CD8-positive, alpha-beta memory T cell (primary cell): ENCODE measurements at places on chromosomes 3 and 15.

DNA sequence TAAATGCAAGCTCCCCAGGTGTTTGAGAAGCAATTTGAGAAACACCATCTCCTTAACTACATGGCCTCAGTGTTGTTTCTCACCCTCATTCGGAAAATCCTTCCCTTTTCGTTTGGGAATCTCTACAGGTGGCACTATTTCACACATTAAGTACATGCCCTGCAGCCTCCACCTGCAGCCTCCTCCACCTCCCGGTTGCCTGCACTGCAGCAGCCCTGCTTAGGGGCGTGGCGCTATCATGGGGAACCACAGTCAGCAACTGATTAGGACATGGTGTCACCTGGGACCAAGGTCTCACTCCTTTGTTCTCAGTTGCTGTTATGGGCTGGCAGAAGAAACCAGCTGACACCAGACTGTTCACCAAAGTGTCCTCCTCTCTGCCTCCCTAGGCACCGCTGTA is 11.7 kb upstream of the ZNF774 start:
- DNase-seq = no peak

DNA sequence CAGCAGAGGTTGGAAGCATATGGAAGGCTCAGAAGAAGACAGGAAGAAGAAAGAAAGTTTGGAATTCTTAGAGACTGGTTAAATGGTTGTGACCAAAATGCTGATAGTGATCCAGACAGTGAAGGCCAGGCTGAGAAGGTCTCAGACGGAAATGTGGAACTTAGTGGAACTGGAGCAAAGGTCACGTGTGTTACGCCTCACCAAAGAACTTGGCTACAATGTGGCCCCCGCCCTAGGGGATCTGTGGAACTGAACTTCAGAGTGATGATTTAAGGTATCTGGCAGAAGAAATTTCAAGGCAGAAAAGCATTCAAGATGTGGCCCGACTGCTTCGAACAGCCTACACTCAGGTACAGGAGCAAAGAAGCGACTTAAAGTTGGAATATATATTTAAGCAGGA is 83.1 kb downstream of the MYO5A start:
- DNase-seq = no peak

DNA sequence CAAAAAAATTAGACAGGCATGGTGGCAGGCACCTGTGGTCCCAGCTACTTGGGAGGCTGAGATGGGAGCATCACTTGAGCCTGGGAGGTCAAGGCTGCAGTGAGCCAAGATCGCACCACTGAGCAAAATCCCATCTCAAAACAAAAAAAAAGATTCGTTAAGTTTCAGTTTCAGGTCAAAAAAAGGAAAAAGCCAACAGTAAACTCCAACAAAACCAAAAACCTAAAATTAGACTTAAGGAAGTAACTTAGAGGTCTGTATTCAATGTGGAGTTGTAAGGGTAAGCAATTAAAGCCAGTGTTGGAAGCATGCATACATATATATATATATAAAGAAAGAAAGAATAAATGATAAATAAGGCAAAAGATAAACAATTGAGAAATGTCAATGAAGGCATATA is 11.8 kb downstream of the KPNA1 start:
- no peak for DNase-seq

DNA sequence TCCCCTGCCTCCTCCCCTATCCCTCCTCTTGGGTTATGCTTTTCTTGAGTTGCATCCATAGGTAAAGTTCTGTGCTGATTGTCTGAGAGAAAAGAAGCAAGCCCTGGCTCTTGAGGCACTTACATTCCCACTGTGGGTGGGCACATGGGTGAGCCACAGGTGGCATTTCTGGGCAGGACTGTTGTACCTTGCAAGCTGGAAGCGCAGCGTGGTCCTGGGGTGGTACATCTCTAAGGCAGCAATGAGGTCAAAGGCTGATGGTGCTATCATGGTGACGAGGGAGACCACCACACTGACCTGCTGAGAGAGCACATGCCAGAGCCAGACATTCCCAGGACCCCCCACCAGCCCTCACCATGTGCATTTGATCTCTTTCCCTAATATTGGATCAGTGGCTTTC is 24.7 kb downstream of the TMC3 start:
- no peak for DNase-seq

GRCh38 chr3:156582532-156583183 is 27.7 kb upstream of the SSR3 start:
- no peak for DNase-seq

DNA sequence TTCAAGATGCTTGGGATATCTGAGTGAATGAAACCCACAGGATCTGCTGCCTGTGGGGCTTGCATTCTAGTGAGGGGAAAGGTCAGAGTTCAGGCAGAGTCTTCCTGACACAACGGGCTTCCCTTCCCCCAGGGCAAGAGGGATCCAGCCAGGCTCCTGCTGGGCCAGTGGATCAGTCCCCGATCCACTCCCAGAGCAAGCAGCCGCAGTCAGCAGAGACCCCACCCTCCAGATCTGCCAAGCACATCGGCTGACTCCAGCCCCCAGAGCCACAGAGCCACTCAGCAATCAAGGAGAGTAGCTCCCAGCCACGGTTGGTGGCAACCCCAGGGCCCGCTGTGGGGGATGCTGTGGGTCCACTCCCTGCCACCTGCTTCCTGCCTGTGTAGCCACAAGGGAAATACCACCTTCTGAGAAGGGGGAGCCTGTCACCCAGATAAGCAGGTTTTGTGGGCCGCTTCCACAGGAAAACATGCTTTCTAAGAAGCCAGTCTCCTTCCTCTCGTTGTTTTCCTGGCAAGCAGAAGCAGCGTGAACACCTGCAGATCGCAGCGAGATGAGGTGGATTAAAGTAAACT is 44.9 kb downstream of the CPN2 start:
- DNase-seq = no peak

GRCh38 chr3:27387625-27388024 is 18.4 kb upstream of the NEK10 start:
- no peak for DNase-seq

DNA sequence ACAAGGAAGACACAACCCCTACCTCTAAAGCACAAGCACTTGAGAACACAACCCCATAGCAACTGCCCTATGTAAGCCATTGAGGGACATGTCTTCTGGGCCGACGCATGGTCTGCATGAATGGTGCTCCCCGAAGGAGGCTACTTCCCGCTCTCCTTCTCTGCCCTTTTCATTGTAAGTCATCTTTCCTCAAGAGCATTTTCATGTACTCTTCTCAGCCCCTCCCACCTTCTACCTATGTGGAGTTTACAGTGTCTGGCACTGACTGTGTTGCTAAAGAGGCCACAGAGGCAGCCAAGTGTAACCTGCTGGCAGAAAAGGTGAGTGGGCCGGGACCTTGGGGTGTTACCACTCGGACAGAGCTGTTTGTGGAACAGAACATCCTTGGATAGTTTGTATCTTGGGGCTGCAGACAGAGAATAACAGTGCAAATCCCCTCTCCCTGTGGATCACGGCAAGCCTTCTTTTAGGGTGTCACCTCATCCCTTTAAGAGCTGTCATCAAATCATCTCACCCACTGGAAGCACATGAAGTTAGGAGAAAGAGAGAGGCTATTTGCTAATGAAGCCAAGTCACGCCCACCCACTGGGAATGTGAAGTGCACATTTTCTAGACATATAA is 5.6 kb downstream of the AHSG start:
- DNase-seq = no peak

GRCh38 chr3:62755285-62755684 is 119.9 kb downstream of the CADPS start:
- no peak for DNase-seq

DNA sequence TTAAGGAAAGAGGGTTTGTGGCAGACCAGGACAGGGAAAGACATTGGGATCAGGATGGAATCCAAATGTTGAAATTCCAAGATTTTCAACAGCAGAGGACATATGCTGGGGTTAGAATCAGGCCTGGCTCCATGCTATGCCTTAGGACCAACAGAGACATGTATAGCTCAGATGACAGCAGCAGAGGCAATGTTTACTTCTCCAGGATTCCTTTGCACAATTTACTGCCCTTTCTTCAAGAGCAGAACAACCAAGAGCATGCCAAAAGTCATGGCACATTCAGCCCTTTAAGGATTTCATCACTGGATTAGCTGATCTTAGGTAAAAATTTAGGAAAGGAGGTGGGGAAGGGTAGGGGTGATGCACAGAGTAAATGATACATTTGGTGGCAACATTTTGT is 69.6 kb upstream of the GSK3B start:
- DNase-seq = no peak

GRCh38 chr3:142215106-142215505 is 10.3 kb downstream of the GK5 start:
- DNase-seq = no peak

DNA sequence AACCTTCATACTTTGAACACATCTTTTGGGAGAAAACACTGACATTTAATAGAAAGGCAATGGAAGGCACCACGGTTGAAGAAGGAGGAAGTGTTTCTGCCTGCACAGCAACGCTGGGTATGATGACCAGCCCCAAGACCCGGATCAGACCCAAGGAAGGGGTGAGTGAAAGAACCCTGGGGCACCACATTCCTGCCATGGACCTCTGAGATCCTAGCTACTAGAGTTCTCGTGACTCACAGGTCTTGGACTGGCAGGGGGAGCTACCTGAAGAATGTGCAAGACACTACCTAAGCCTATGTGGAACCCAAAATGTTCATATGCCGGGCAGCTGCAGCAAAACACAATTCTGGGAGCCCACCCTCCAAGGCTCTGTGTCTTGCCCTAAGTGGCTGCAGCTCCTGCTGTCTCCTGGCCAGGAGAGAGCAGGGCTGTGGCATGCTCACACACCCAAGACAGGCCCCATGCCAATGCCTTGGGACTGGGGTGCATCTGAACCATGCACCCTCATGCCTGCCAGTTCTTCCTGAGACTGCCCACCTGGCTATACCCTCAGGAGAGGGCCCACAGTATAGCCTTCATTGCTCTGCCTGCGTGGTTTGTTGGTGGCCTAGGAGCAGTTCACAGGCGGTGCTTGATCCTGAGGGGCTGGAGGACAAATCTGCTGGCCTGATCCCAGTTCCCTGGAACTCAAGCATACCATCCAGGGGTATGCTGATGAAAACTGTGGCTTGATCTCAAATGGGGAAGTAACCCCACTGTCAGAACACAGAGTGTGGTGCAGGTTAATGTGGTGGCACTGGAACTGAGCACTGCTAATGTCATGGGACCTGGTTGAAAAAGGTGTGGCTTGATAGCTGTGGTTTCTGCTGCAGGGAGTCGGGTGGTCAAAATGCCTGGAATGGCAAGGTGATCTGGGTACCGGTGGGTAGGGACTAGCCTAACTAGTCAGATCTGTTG is 353.3 kb upstream of the ARHGEF26 start:
- no peak for DNase-seq

DNA sequence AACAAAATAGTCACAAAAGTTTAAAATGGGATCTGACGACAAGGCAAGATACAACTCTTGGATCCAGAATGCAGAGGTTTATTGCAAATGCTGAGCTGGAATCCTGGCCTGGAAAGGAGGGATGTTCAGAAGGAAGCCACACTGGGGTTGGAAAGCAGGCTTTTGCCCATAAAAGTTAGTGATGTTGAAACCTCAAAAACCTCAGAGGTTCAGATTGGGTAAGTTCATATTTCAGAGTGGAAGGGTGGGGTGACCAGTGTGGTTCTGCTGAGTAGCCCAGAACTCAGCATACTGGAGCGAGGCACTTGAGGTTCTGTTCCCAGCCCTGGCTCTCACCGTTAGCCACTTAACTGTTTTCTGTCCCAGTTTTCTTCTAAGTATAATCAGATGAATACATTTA is 114.0 kb upstream of the OSTN start:
- DNase-seq = no peak

- DNase-seq = no peak
These were observed 27.0 kb downstream of the C2CD4B start for GRCh38 chr15:62138124-62138523.

DNA sequence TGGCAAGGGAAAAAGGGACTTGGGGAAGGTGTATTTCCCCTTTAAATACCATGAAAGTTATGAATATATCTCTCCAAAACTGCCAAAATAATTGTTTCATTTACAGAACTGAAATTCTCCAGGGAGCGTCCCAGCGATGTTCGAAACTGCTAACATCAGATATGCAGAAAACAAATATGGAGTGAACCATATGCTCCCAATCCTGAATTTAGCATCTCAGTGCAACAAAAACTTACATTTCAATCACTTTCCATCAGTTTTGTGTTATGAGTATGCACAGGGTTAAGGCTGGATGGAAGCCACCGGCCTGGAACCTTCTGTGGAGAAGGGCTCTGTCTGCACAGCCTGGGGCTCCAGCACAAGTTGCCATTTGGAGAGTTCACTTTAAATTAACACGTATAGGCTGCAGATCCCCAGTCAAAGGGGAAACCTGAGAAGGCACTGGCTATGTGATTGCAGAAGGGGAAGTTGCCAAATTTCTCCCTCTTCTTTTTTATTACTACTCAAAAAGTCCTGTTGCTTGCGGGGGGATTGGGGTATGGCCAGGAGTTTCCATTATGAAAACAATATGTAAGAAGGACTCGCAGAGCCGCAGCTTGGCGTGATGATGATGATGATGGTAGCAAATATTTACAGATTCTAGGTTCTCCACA is 56.9 kb upstream of the FOXP1 start:
- DNase-seq = no peak

DNA sequence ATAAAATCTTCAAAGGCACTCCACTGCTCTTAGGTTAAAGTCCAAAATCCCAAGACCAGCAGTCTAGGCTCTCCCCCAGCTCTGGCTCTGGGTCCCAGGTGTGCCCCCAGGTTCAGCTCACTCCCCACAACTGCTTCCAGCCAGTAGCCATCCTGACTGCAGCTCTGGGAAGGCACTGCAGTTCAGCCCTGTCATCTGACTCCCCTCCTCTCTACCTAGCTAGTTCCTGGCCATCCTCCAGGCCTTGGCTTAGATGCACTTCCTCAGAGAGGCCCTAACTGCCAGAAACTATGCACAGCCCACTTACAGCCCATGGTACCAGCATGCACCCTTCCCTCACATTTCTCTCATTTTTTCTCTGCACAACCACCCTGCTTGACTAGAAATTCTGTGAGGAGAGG is 25.5 kb downstream of the TBC1D2B start:
- no peak for DNase-seq

DNA sequence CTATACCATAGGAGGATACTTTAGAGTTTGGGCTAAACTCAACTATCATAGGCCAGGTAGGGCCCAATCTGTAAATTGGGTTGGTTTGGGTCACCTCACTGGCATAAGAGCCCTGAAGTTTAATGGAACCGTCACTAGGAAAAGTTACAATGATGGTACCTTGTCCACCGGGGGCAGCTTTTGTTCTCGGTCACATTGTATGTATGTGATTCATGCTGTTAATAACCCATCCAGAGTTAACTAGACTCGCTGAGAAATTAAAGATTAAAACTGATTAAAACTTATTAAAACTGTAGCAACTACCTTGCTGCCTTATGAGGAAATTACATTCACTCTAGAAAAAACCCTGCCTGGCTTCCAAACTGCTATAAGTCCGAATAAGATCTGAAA is 145.0 kb upstream of the TMCO5A start:
- no peak for DNase-seq

GRCh38 chr15:36133742-36134141 is 445.7 kb upstream of the CDIN1 start:
- DNase-seq = no peak
